Cerebellum (tissue), 4 donors: ENCODE measurements at places on chromosomes 12 and 14.

DNA sequence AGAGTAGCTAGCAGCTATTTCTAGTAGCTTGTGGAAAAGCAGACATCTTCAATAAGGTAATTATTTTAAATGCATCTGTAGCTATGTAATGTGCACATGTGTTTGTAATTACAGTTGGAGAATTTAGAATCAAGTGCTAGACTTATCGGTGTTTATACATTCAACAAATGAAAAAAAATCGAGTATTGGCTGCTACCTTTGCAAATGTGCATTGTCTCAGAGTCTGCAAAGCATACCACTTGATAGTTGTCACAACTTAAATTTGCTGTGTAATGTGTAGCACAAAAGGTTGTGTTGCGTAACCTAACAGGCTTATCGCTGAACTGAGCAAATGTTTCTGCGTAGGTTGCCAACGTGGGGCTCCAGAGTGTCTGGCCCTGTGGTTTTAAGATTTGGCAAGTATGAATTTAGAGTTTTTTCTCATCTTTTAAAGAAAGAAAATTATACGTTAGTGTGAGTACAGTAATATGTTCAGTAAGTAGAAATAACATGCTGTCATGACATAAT lies 44.3 kb downstream of the TMTC2 start:
- no peak for DNase-seq

- no peak for DNase-seq
Measured at GRCh38 chr14:94638961-94639817, 27.0 kb downstream of the SERPINA3 start.

GRCh38 chr14:38904959-38905358 lies 198.1 kb downstream of the SEC23A start:
- DNase-seq: no peak

DNA sequence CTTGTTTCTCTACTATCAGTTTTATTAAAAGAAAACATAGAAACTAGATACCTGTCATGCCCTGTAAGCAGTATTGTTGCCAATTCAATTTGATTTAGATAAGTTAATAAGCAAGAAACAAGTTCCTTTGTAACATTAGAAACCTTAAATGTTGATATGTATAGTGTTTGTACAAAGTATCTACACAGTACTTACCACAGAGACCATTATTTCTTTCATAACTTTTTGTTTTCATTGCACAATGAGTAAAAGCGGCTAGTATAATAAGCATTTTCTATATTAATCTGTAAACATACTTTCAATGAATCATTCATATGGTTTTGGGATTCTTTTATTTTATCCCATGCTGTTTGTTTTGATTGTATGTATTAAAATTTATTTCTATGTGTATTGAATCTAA lies 305.1 kb downstream of the TTC6 start:
- no peak for DNase-seq

DNA sequence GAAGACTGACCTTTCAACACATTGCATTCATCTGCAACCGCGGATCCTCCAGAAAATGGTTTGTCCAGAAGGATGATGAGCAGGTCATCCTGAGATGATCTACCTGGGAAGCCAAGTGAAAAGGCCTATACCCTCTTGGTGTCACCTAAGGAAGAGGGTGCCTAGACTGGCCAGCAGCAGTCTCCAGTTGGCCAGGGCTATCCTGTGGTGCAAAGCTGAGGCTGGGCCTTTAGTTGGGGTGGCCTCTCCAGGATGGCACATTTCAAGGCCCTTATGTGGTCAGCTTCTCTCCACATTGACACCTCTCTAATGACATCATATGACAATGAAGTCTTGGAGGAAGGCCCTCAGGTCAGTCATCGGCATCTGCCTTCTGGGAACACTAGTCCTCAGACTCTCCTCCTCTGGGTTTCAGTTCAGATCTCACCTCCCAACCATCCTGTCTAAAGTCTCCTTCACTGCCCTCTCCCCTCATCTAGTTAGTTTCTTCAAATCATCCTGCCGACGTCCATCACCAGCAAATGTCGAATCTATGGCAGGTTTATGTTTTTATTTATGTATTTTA lies 3.3 kb upstream of the SLC22A17 start:
- no peak for DNase-seq

GRCh38 chr12:121513464-121514183 lies 67.2 kb downstream of the KDM2B start:
- DNase-seq: peak; percentile 93

DNA sequence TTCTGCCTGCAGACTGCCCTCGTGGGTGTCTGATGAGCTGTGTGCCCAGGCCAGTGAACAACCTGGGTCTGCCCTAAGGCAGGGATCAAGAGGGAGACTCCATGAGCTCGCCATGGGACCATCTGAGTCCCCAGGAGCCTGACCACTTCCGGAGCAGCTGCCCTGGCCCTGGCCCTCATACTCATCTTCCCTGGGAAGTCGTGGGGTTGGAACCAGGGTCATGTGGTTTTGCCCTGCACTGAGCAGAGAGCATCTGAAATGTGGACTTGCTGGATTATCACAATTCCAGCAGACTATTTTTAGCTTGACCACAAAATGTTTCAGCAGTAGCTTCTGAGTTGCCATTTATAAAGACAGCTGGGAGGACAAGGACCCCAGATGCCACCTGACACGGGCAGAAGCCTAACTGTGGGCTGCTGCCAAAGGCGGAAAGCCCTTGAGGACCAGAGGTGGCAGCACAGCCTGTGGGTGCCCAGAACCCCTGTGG lies 6.7 kb downstream of the BTBD6 start:
- DNase-seq: no peak

DNA sequence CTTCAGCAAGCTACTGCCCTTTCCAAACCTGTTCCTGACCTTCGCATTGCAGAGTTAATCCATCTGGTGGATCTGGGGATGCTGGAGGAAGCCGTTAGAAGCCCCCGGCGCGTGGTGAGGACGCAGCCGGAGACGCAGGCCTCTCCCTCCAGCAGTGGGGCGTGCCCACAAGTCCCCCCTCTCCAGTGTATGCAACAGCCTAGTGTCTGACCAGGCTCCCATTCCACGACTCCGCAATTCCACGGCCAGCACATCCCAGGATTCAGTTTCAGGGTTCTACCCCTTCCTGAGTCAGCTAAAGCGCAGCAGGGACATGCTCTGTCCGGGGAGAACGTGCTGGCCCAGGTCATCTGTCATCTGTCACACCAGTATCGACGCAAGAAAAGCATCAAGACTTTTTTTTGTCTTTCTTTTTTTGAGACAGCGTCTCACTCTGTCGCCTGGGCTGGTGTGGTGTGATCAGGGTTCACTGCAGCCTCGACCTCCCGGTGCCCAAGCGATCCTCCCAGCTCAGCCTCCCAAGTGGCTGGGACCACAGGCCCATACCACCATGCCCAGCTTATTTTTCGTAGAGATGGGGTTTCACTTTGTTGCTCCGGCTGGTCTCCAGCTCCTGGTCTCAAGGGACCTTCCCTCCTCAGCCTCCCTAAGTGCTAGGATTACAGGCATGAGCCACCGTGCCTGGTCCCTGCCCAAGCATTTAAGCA lies 8.0 kb upstream of the DYNC1H1 start:
- DNase-seq: no peak

DNA sequence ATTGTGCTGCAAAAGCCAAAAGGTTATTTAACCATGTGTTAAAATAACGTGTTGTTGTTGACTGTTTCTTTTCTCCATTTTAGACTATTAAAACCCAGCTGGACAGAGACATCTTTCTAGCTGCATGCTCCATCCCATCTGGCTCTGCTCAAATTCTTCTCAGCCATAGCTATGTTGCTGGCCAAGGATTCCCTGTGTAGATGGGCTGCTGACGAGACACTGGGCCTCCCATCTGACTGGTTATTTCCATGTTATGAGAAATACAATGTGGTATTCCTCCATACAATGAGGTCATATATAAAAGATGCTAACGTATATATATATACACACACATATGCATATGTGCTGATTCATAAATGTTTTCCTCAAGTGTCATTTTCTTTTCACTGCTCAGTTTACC lies 30.1 kb downstream of the MED13L start:
- peak; percentile 76 for DNase-seq

DNA sequence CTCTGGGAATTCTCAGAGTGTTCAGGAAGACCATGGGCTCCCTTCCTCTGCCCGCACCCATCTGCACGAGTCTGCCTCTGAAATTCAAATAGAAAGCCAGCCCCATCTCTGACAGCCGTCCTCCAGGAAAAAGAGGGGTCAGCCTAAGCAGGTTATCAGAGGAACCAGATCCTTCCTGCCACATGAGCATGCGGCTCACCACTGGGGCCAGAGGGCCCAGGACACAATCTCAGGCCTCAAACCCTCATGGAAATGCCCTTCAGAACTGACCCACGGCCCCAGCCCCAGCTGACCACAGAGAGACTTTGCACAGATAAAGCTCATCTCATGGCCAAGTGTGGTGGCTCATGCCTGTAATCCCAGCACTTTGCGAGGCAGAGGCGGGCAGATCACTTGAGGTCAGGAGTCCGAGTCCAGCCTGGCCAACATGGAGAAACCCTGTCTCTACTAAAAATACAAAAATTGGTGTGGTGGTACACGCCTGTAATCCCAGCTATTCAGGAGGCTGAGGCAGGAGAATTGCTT lies 23.2 kb downstream of the PXN start:
- DNase-seq: no peak

DNA sequence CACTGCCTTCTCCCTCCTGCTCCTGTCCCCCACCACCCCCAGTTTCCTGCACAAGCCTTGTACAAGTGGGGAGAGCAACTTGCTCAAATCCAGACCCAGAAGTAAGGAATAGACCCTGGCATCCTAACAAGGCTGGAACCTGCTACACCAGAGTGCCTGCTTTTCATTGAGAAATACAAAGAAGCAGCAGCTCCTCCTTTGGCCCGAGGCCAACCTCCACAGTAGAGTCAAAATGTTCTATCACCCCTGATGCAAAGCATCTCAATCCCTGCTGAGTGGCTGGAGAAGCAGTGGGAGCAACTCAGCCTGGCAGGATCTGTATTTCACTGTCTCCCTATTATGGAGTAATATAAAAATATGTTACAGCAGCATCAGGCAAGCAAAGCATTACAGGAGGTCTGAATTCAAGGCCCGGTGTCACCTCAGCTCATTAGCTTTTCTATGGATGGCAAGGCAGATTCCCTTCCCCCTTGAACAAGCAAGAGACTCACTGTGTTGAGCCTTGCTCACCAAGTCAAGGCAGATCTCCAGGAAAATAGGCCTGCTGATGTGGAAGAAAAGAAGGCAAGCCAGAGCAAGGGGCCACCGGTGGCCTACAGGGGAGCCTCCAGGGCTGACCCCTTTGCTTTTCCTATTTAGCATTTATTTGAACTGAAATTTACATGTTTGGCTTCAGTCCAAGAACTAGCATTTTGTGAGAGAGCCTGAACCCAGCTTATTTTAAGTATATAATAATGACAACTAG lies 186.3 kb upstream of the EGLN3 start:
- DNase-seq: no peak

DNA sequence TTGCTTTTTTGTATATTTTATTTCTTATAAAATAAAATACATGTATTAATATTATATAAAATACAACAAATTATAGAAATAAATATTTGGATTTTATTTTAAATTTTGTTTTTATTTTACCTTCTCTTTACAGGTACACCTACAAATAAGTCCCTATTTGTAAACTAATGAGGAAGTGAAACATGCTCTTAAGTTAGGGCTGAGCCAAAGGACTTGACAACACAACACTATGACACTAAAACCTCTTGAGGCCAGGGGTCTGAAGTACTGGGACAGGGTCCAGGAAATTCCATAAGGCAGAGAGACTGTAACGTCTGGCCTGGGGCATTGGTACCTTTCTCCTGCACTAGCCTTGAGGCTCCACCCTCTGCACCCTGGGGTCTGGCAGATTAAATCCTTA lies 293.2 kb downstream of the FOXN3 start:
- no peak for DNase-seq

DNA sequence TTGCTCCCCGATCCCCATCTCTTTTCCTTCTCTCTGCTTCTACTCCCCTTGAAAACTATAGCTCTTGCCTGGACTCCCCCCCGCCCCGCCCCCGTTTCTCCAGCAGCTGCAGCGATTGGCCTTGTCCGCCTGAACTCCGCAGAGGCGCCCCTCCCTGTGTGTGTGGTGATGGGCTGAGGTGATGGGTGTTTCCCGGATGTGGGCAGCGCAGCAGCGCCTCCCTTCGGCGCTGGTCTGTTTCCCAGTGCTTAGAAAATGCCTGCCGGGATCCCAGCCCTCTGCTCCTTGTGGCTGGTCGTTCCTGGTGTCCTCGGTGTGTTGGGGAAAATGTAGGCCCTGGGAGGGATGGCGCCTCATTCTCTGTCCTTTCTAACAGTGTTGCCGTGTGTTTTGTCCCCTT lies 43.3 kb downstream of the GALNT8 start:
- no peak for DNase-seq

DNA sequence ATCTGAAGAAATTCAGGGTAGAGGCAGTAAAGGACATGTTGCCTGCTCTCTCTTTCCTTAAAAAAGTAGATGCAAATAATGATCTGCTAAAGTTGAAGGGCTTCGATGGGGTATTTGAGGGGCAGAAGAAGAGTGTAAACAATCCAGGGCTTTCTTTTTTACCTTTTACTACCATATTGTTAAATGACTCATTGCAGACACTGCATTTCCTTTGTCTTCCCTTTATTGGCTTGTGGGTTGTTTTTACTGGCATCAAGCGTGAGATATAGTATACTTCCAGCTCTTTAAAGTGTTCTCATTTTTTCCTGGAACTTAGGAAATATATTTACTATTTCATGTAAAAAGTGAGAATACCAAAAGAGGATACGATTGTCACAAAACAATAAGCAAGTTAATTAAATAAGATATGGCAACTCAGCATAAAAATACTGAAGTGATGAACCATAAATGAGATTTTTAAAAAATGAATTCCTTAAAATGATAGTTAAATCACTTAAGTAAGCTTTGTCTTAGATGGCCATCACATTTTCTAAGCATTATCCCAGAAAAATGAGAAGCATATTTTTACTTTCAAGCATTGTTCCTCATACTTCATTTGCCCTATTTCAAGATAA lies 72.3 kb upstream of the KRAS start:
- no peak for DNase-seq

DNA sequence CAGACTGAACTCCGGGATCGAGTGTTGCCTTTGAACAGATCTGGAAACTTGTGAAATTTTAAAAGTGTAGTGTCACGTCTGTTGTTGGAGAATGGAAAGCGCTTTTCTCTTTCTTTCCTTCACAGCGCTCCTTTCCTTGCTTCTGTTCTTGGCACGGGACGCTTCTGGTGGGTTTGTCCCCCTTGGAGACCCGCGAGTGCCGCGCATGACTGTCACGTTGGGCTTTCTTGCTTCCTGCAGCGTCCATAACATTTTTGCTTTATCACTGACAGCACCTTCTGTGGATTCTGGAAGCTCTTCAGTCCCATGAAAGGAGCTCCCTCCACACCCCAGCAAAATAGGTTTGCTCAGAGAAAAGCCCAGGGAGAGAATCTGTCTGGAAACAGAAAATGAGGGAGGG lies 193.0 kb upstream of the TMEM132C start:
- DNase-seq: no peak

DNA sequence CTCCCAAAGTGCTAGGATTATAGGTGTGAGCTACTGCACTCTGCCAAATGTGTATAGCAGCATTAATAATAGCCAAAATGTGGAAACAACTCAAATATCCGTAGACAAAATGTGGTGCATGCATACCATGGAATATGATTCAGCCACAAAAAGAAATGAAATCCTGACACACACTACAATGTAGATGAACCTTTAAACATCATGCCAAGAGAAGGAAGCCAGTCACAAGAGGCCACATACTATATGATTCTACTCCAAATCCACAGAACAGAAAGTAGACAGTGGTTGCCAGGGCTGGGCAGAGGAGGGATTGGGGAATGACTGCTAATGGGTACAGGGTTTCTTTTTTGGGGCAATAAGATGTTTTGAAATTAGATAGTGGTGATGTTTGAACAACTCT lies 7.7 kb upstream of the TMED2 start:
- DNase-seq: no peak

- no peak for DNase-seq
Measured at GRCh38 chr12:5914387-5915149, 30.5 kb downstream of the ANO2 start.

GRCh38 chr12:119012179-119012578 lies 30.8 kb downstream of the SRRM4 start:
- no peak for DNase-seq
